Activated B cell treated with CpG ODN at 0.5 μM for 24 hours (primary cell): ENCODE measurements at places on chromosomes 2 and 18. TPM values are rescaled to one million over a fixed set of nuclear protein-coding genes. Genes with fewer than 3 reads are reported as not detected.

- H3K27me3 ChIP-seq: peaks cover 13% of the 10 kb centered on the region
- no peaks in the 10 kb centered on the region for H3K36me3 ChIP-seq
- no peak for DNase-seq
- H3K4me1 ChIP-seq: no peaks in the 10 kb centered on the region
Observed at GRCh38 chr18:77166523-77166922, 33.9 kb upstream of the MBP start.

DNA sequence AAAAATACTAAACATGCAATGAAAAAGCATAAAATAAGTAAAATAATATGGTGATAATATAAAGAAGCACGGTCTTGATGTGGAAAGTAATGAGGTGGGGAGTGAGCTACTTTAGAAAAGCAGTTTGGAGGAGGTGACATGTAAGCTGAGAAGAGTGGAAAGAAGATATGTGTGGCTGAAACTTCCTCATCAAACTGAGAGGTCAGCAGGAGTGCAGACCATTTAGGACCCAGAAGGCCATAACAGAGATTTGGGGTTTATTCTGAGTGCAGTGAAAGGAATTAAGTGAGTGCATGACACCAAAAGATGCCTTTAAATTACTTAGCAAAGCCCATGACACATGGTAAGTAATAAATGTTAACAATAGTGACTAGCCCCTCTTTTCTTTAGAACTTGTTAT lies 24.4 kb upstream of the TMEM182 start:
- no peak for DNase-seq
- peaks cover 35% of the 10 kb centered on the region for H3K4me1 ChIP-seq
- no peaks in the 10 kb centered on the region for H3K27me3 ChIP-seq

GRCh38 chr2:64568836-64569235 lies 44.7 kb downstream of the AFTPH start:
- no peak overlapping the region for H3K27ac ChIP-seq
- no peaks in the 10 kb centered on the region for H3K27me3 ChIP-seq
- peaks cover 53% of the 10 kb centered on the region for H3K36me3 ChIP-seq
- H3K4me3 ChIP-seq: no peak overlapping the region
- no peak for DNase-seq

GRCh38 chr2:64093341-64093740 lies 50.9 kb downstream of the PELI1 start:
- peak overlapping the region; percentile 68 for H3K27ac ChIP-seq
- H3K27me3 ChIP-seq: no peaks in the 10 kb centered on the region
- DNase-seq: no peak
- no peak overlapping the region for H3K4me3 ChIP-seq
- peaks cover 64% of the 10 kb centered on the region for H3K36me3 ChIP-seq

The DES gene
- not detected in 2 replicates for total RNA-seq

- H3K27me3 ChIP-seq: no peaks in the 10 kb centered on the region
- no peaks in the 10 kb centered on the region for H3K4me1 ChIP-seq
- H3K4me3 ChIP-seq: no peak overlapping the region
- DNase-seq: no peak
Observed at GRCh38 chr2:192546565-192546964, 351.8 kb upstream of the TMEFF2 start.

DNA sequence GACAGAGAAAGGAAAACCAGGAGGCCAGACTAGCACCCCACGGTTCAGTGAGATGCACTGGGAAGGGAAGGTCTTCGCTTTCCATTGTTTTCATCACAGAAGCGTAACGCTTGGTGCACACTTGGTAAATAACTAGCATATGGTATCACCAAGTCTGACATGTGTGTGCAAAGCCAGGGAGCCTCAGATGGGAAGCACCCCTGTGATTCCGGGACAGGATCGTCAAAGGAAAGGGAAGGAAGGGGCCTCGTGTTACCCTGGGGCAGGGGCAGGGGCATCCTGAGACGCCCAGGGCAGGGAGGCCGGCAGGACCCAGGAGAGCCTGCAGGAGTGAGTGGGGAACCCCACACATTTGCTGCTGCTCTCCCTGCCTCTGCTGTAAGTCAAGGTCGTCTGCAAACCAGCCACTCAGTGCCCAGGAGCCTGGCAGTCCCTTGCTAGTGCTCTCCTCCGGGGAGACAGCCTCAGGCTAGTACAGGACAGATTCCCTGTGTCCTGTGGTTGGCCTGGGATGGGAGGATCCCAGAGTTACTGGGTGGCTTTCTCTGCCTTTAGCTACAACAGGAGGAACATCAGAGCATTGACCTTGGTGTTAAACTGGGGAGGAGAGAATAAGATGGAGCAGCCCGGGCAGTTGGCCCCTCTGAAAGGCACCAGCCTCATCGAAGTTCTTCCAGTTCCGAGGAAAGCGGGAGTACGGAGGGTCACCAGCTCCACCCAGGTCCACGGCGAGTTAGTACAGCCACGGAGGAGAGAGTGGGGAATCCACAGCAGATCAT lies 192.5 kb downstream of the NDUFA10 start:
- H3K4me1 ChIP-seq: no peaks in the 10 kb centered on the region
- no peak overlapping the region for H3K4me3 ChIP-seq

- no peaks in the 10 kb centered on the region for H3K4me1 ChIP-seq
- DNase-seq: no peak
- no peaks in the 10 kb centered on the region for H3K27me3 ChIP-seq
Observed at GRCh38 chr2:188279093-188279445, 12.6 kb upstream of the GULP1 start.

GRCh38 chr18:80246445-80247392 lies 595 bp downstream of the PARD6G start:
- H3K27me3 ChIP-seq: peaks cover 30% of the 10 kb centered on the region
- no peaks in the 10 kb centered on the region for H3K36me3 ChIP-seq
- H3K4me1 ChIP-seq: peaks cover 10% of the 10 kb centered on the region
- no peak for DNase-seq
- no peak overlapping the region for H3K27ac ChIP-seq

DNA sequence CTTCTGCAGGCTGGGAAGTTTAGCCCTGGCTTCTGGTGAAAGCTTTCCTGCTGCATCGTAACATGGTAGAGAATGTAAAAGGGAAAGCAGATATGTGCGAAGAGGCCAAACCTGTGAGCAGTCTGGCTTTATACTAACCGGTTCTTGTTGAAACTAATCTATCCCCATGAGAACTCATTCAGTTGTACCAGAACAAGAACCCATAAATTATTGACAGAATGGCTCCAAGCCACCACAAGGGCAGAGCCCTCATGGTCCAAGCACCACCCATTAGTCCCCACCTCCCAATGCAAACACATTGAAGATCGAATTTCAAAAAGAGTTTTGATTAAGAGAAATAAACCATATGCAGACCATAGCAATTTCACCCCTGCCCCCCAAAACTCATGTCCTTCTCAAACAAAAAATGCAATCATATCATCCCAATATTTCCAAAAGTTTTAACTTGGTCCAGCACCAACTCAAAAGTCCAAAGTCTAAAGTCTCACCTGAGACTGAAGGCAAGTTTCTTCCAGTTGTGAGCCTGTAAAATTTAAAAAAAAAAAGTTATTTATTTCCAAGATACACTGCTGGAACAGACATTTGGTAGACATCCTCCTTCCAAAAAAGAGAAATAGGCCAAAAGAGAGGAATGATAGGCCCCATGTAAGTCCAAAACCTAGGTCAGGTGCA lies 318.9 kb downstream of the CNTNAP5 start:
- H3K27me3 ChIP-seq: no peaks in the 10 kb centered on the region
- H3K36me3 ChIP-seq: no peaks in the 10 kb centered on the region
- DNase-seq: no peak
- H3K4me1 ChIP-seq: no peaks in the 10 kb centered on the region
- no peak overlapping the region for H3K4me3 ChIP-seq
- H3K27ac ChIP-seq: no peak overlapping the region

The GIGYF2 gene
- total RNA-seq: 68.9 and 77.9 TPM in 2 replicates

The SCN7A gene
- not detected in 2 replicates for total RNA-seq

- no peaks in the 10 kb centered on the region for H3K36me3 ChIP-seq
- no peak overlapping the region for H3K4me3 ChIP-seq
- no peak for DNase-seq
Observed at GRCh38 chr2:196963043-196963442, 36.5 kb upstream of the PGAP1 start.

- no peak overlapping the region for H3K4me3 ChIP-seq
- no peak overlapping the region for H3K27ac ChIP-seq
- no peak for DNase-seq
- no peaks in the 10 kb centered on the region for H3K27me3 ChIP-seq
- H3K36me3 ChIP-seq: no peaks in the 10 kb centered on the region
Observed at GRCh38 chr18:13545514-13545913, 180.8 kb downstream of the FAM210A start.

The CCDC150 gene
- 2.3 and 2.6 TPM in 2 replicates for total RNA-seq

The KIAA2012 gene
- not detected in 2 replicates for total RNA-seq

- H3K4me3 ChIP-seq: no peak overlapping the region
- H3K36me3 ChIP-seq: no peaks in the 10 kb centered on the region
- peaks cover 4% of the 10 kb centered on the region for H3K27me3 ChIP-seq
- no peak overlapping the region for H3K27ac ChIP-seq
Observed at GRCh38 chr2:1132328-1132969, 181.8 kb downstream of the SNTG2 start.

The FBXO36 gene
- total RNA-seq: 0.78 and 0.89 TPM in 2 replicates

DNA sequence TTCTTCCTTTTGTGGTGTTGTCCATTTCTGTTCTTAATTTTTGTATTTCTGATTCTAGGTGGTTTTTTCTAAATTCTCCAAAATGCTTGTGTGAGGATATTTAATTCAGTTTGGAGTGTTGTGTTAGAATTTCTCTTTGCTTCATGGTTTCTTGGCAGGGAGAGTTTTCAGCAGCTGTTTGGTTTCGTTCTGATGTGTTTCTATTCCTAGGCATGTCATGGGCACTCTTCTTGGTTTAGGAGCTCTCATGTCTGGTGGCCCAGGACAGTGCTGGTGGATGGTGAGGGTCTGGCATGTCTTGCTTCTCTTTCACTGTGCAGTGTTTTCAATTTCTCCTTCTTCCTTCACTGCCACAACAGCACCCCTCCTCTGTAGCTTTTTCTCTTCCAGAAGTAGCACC lies 52.9 kb downstream of the OSBPL6 start:
- no peaks in the 10 kb centered on the region for H3K36me3 ChIP-seq
- no peak for DNase-seq
- no peak overlapping the region for H3K27ac ChIP-seq
- H3K4me3 ChIP-seq: no peak overlapping the region
- H3K27me3 ChIP-seq: peaks cover 6% of the 10 kb centered on the region

DNA sequence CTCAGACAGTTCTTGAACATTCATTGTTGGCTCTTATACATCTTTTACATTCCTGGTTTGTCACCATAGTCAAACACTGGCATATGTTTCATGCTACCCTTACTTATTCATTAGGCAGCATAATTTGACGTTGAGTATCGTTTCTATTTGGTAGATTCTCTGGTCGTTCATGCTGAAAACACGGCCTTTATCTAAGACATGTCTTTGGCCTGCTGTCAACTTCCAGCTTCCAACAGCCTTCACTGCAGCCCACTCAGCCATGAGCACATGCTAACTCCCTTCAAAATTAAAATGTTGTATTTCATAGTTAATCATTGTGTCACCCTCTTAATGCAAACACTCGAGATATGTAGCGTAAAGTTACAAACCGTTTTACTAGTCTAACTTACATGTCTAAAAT lies 493.0 kb upstream of the NRP2 start:
- H3K36me3 ChIP-seq: no peaks in the 10 kb centered on the region
- H3K27ac ChIP-seq: no peak overlapping the region
- H3K4me1 ChIP-seq: no peaks in the 10 kb centered on the region
- no peak for DNase-seq

DNA sequence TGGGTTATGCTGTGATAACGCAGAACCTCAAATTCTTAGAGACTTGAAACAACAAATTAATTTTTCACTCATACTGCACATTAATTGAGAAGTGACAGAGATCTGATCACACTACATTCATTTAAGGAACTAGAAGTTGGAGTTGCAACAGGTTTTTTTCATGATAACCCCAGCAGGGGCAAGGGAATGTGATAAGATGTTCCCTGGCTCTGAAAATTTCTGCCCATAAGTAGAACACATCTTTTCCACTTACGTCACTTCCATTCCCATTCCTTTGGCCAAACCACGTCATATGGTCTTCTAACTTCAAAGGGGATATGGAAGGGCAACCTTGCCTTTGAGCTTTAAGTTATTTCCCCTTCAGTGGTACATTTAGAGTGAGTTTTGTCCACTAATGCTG lies 29.7 kb upstream of the PSME4 start:
- no peaks in the 10 kb centered on the region for H3K36me3 ChIP-seq
- H3K4me3 ChIP-seq: no peak overlapping the region
- no peak overlapping the region for H3K27ac ChIP-seq
- no peak for DNase-seq

The GALNT1 gene
- 67.5 and 70.6 TPM in 2 replicates for total RNA-seq

DNA sequence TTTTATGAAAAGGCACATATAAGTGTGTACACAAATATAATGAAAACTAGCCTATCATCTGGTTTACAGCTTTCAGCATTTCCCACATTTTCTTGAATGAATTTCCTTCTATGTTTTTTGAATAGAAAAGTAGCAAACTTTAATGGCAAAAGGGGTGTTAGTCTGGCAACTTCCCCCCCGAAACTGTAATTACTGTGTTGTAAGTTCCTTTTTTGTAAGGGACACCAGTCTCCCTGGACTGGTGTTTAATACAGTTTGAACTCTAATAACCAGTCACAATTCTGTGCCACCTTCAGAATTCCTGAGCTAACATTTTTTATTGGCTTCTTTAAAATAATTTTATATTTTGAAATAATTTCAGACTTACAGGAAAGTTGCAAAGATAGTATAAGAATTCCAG lies 94.2 kb downstream of the ACSL3 start:
- H3K4me3 ChIP-seq: no peak overlapping the region
- H3K27ac ChIP-seq: no peak overlapping the region
- no peaks in the 10 kb centered on the region for H3K36me3 ChIP-seq
- DNase-seq: no peak
- H3K4me1 ChIP-seq: no peaks in the 10 kb centered on the region
- H3K27me3 ChIP-seq: peaks cover 30% of the 10 kb centered on the region

DNA sequence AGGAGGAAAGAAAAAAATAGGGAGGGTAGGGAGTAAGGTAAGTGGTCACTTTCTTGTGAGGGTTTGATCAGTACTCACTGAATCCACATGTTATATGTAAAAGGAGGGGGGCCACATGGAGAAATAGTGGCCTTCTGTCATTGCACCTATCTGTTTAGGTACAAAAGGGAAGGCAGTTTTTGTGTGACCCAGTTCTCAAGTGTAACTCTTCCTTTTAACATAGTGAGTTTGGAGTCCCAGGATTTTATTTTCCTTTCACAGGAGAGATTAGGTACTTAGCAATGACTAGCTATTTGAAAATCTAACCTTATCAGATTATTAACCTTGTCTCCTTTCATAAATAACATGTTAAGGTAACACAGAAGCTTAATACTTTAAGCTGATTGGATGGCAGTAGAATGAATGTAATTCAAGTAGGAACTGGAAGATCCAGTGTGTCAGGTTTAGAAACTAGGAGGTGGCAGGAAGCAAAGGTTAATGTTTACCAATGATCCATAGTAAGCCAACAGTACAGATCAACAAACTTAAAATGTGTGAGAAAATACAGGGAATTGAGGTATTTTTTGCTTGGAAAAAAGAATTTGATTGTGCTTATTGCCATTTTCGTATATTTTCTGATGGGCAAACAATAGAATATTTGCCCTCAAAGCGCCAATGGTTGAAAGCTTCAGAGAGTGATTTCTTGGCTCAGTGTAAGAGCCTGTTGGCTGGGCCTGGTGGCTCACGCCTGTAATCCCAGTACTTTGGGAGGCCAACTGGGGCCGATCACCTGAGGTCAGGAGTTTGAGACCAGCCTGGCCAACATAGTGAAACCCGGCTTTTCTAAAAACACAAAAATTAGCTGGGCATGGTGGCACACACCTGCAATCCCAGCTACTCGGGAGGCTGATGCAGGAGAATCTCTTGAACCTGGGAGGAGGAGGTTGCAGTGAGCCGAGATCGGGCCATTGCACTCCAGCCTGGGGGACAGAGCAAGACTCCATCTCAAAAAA lies 11.3 kb downstream of the HNMT start:
- no peak for DNase-seq
- H3K36me3 ChIP-seq: no peaks in the 10 kb centered on the region
- no peak overlapping the region for H3K27ac ChIP-seq
- H3K27me3 ChIP-seq: no peaks in the 10 kb centered on the region
- H3K4me1 ChIP-seq: no peaks in the 10 kb centered on the region
